ENCODE measurements at places on chromosomes 13 and 19.

- DNase-seq = no peak
Observed at GRCh38 chr13:63983366-63983765, 2567.7 kb upstream of the PCDH20 start.

- DNase-seq = no peak
Observed at GRCh38 chr13:45184693-45185092, 16.2 kb downstream of the KCTD4 start.

- DNase-seq = no peak
Observed at GRCh38 chr13:111853721-111854120, 213.2 kb upstream of the SOX1 start.

GRCh38 chr13:75838366-75839005 lies 202.4 kb downstream of the LMO7 start:
- peak; percentile 38 for DNase-seq

DNA sequence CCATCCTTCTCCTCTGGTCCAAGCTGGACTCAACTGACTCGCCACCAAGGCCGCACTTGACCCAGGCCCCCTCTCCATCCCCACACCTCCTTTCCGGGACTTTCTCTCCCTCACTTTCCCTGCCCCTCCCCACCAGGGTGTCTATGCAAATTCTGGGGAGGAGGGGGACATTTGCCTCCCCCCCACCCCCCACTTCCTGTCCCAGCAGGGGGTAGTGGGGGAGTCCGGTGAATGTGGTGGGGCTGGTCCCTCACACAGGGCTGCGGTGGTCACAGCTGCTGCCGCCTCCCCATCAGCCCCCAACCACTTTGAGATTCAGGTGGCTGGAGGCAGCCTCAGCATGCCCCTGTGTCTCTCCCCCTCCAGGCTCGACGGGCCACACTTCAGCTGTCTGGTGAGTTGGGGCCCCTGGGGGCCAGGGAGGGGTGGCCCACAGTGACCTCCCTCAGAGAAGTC lies 870 bp downstream of the SPIB start:
- DNase-seq = no peak

GRCh38 chr19:45141203-45141900 lies 19.4 kb downstream of the NKPD1 start:
- DNase-seq = no peak

DNA sequence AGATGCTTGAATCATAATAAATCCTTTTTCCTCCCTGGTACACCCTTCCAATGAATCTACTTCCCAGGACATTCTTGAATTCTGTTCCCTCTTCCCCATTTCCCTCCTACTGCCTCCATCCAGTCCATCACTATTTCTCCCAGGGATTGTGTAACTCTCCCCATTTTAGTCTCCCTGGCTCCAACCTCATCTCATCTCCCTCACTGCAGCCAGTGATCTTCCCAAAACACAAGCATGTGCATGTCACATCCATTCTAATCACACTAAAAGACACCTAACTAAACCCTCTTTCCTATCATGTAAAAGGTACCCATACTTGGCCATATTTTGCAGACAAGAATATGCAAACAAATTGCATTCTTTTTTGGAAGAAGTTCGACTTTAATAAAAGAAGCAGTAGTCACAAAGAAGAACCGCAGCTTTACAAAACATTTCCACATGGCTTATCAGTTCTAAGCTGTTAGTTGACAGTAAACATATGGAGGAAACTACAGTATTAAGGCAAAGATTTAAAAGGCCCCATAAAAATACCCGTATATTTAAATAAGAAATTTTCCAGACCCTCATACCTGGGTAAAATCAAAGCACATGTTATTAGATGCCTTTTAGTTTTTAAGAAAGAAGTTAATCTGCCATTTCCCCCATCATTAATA lies 111.0 kb downstream of the KCTD12 start:
- no peak for DNase-seq

GRCh38 chr13:79722885-79723445 lies 242.0 kb downstream of the NDFIP2 start:
- DNase-seq = no peak

- no peak for DNase-seq
Observed at GRCh38 chr13:33817513-33817900, 442 bp upstream of the RFC3 start.

DNA sequence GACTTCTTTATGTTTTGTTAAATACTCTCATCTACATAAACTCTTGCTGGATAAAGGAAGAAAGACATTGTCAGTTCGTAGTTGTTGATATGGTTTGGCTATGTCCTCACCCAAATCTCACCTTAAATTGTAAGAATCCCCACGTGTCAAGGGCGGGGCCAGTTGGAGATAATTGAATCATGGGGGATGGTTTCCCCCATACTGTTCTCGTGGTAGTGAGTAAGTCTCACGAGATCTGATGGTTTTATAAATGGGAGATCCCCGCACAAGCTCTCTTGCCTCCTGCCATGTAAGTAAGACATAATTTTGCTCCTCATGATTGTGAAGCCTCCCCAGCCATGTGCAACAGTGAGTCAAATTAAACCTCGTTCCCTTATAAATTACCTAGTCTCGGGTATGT lies 3.6 kb downstream of the ADGRE1 start:
- DNase-seq = peak; percentile 28

GRCh38 chr19:45884682-45885555 lies 1.0 kb downstream of the IRF2BP1 start:
- DNase-seq = no peak
